ENCODE measurements at places on chromosomes 2 and 18.

DNA sequence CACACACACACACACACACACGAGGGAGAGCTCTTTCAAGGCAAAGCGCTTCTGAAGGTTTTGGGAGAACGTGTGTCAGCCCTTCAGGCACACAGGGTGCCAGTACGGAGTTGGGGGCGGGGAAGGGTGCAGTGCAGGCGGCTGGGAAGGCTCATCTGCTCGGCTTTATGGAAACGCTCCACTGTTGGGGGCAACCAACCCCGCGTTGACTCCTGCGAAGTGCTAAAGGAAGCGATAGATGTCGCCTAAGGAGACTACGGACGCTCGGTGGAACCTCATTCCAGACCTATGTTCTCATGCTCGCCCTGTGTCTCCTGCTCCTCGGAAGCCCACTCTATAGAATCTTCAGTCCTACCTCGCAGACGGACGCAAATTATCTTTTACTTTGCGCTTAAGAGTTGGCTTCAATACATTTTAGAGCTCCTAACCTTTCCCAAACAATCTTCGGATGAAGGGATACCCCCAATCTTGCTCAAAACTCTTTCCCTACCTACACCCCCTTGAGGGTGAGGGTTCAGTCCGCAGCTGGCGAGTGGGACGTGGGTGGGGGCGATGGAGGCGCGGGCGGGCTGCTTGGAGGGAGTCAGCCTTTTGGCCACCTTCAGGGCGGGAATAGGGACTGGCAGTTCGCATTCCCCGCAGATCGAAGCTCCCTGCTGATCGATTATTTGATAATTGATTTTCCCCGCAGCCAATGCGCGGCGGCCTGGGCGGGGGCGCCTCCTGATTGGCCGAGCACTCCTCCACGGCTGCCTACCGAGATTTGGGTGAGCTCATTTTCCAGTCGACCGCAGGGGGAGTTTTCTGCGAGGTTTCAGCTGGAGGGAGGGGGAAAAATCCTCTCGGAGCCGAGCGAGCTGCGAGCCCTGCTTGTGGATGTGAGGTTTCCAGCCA lies 1.9 kb upstream of the MEIS1 start:
- DNase-seq, result peak; percentile 11

GRCh38 chr18:70044632-70045031 lies 97.0 kb upstream of the CD226 start:
- no peak for DNase-seq

GRCh38 chr18:74775239-74775638 lies 177.6 kb downstream of the ZNF407 start:
- DNase-seq, result no peak

GRCh38 chr18:36460324-36460850 lies 162.9 kb downstream of the FHOD3 start:
- no peak for DNase-seq

DNA sequence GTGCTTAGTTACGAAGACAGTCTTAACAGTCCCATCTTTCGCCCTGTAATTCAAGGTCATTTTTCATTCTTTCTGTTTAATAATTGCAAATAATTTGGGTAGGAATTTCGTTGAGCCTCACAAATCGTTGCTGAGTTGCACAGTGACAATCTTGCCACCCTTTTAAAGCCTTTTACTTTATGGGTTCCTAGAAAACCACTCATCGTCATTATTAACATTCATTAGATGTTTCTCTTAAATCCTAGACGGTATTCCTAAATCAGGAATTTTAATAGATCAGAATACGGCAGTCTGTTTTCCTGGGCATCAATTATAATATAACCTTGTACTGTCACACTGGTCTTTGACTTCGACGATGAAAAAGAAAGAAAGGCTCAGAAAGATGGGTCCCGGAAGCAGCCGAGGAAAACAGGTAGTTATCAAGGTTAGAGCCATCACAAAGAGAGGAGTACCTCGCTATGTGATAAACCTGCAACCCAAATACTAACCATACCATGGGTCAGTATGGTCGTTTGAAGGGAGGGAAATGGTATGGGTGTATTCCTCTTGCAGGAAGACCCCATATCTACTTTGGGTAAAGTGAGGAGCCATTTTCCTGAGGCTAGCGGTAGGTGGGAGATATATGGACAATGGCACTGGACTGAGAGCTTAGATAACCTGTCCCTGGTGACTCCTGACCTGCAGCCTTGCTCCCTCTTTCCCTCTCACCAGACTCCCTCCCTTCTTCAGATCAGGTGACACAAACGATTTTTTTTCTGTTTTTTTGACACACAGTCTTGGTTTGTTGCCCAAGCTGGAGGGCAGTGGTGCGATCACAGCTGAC lies 981 bp upstream of the SF3B1 start:
- DNase-seq, result no peak

- no peak for DNase-seq
Observed at GRCh38 chr2:60643747-60644146, 90.3 kb upstream of the BCL11A start.

DNA sequence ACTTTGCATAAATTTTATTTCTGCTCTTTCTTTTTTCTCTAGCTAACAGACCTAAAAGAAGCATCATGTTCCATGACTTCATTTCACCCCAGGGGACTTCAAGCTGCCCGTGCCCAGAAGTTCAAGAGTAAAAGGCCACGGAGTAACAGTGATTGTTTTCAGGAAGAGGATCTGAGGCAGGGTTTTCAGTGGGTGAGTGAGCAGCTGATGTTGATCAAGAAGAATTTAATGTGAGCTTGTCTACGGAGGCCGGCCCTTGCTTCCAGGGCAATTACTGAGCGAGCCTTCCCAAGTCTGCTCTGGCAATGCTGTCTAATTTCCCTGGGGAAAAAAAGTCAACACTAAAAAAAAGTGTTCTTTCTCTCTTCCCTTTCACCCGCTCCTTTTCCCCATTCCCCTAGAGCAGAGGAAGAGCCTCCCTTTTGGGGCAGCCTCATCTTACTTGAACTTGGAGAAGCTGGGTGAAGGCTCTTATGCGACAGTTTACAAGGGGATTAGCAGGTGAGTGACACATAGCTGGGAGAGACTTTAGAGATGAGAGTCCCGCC lies 1.2 kb downstream of the CDK15 start:
- no peak for DNase-seq

DNA sequence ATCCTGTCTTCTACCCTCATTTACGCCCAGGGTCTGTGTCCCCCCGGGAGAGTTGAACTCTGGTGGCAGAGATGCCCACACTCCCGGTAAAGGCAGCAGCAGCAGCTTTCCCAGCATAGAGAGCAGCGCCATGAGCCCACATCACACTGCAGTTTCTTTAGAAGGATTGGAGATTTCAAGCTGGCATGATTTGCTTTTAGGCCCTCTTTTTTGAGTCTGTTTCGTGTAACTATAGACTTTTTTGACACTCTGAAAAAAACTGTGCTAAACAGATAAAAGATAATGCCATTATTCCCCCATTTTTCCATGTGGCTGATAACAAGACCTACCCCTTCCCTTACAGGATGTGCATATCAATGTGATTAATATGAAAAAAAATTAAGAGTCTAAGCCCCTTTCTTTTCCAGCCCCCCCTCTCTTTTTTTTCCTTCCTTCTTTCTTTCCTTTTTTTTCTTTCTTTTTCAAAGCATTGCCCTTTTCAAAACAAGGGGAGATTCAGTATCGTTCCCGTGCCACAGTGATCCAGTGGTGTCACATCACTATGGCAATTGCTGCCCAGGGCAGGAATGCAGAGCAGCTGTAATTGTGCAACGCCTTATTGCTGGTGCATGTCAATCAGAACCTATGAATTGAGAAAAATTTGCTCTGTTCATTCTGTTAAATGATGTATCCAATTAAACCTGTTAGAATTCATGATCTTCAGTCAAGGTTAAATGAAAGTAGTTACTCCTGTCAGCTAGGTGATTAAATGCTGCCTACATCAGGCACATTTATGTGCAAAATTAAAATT lies 104.5 kb downstream of the CDCA7 start:
- no peak for DNase-seq

DNA sequence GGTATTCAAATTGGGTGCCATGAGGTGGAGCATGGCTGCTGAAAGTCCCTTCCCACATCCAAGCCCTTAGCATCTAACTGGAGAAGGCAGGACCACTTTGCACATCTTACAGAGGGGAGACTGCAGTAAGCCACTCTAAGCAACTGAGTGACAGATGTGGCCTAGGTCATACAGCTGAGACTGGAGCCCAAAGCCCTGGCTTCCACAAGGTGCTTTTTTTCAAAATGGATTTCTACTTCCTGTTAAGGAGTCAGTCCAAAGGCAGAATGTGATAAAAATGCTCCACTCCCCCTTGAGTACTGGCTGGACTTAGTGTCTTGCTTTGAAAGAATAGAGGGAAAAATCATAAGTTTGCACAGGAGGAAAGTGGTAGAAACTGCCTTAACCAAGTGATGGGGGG lies 424.0 kb upstream of the SPRED2 start:
- DNase-seq, result no peak

GRCh38 chr18:27750014-27750413 lies 426.9 kb downstream of the CDH2 start:
- DNase-seq, result no peak
